ENCODE measurements at places on chromosomes 3 and 15.
A peak's percentile ranks its signal among the peaks of the same experiment; 100 is the strongest.

DNA sequence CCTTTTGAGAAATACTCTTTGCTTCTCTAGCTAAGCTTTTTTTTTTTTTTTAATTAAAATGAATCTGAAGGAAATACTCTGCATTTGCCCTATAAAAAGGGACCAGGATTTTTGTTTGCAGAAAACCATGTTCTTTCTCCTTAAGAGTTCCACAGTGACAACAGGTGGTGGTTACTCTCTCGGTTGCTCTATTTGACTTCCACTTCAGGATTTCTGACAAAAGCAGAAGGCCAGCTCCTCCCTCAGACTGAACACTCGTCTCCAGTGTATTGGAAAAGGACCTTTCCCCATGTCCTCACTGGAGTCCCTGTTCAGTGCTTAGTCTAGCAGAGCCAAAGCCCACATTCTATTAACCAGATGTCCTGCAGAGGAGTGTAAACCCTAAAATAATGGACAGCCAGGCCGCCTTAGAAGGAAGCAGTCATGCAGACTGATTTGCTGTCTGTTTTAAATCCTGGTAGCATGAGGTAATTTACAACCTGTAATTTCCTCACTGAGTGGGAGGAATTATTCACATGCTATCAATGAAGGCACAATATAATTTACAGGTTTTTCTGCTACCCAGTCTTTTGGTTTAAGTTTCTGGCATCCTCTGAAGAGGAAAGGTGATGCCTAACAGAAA, 599.3 kb downstream of the PYDC2 start:
- DNase-seq, result no peak

- peak; percentile 25 for DNase-seq
Observed at GRCh38 chr3:32781211-32781968, 36.4 kb upstream of the TRIM71 start.

GRCh38 chr3:54850484-54851018, 77.3 kb downstream of the LRTM1 start:
- no peak for DNase-seq

DNA sequence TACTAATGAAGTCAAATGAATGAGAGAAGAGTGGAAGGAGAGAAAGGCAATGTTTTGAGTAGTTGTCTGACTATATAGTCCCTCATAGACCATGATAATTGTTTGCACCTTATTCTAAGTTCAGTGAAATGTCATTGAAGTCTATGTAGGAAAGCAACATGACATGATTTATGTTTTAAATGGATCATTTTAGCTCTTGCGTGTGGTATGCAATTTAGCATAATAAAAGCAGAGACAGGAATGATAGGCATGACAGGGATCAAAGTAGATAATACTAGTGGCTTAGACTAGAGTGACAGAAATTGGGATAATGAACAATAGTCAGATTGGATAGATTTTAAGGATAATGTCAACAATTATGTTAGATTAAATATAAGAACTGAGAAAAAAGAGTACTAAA, 132.5 kb downstream of the PYDC2 start:
- no peak for DNase-seq

DNA sequence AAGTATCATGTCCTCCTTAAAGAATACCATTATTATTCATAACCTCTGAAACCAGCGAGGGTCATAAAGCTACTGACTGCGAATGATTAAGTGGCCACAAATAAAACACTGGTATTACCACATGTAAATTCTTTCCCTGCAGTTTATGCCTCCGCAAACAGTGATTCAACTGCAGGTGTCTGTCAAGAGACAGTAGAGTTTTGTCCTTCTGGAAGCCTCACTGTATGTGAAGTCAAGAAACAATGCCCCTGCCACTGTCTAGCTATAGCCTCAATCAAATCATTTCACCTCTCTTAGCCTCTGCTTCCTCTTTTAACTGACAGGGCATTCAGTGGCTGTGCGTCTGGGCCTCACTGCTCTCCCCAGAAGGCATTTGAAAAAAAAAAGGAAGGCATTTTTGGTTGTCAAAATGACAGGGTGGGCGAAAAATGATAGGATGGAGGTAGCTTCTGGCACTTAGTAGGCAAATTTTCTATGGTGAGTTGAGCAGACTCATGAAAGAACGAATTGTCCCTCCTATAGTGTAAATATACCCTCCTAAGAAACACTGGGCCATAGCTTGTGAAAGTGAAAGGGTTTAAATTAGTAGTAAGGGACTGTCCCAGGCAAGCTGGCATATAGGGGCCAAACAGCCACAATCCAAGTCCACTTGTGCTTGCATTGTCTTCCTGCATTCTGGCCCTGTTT, 66.7 kb downstream of the FILIP1L start:
- no peak for DNase-seq

GRCh38 chr3:188092648-188093047, 61.3 kb upstream of the LPP start:
- no peak for DNase-seq

- DNase-seq, result no peak
Observed at GRCh38 chr3:56025326-56025725, 442.9 kb downstream of the ERC2 start.

- no peak for DNase-seq
Observed at GRCh38 chr3:125019271-125019670, 36.5 kb downstream of the HEG1 start.

- DNase-seq, result no peak
Observed at GRCh38 chr3:143991713-143992112, 20.1 kb downstream of the DIPK2A start.

GRCh38 chr3:20442846-20443245, 256.8 kb upstream of the SGO1 start:
- no peak for DNase-seq

DNA sequence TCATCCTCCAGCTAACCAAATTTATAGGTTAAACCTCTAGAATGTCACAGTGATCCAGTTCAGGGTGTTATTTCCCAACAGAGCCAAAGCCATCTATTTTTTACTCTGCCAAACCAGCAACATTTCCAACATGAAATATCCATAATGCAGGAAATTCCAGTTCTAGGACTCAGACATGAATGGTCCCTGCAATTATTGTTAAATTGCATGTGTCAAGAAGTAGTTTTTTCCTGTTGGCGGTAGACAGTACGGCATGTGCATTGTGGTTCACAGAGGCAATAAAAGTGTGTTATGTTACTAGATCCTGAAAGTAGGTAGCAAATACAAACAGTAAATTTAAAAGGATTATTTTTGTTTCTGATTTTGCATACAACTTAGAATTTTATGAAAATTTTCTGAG, 215.7 kb upstream of the THBS1 start:
- DNase-seq, result no peak

DNA sequence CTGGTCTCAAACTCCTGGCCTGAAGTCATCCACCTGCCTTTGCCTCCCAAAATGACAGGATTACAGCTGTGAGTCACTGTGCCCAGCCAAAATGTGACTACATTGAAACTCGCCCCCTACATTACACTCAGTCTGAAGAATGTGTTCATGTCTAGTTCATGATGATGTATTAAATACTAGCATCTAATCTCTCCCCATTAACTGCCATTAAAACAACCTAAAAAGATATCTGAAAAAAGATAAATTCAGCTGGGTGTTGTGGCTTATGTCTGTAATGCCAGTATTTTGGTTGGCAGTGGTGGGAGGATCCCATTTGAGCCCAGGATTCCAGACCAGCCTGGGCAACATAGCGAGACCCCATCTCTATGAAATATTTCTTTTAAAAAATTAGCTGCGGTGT, 159.4 kb downstream of the PCCB start:
- no peak for DNase-seq

GRCh38 chr3:152885076-152885475, 50.1 kb downstream of the P2RY1 start:
- no peak for DNase-seq

GRCh38 chr15:33326908-33327307, 16.1 kb downstream of the RYR3 start:
- DNase-seq, result no peak

DNA sequence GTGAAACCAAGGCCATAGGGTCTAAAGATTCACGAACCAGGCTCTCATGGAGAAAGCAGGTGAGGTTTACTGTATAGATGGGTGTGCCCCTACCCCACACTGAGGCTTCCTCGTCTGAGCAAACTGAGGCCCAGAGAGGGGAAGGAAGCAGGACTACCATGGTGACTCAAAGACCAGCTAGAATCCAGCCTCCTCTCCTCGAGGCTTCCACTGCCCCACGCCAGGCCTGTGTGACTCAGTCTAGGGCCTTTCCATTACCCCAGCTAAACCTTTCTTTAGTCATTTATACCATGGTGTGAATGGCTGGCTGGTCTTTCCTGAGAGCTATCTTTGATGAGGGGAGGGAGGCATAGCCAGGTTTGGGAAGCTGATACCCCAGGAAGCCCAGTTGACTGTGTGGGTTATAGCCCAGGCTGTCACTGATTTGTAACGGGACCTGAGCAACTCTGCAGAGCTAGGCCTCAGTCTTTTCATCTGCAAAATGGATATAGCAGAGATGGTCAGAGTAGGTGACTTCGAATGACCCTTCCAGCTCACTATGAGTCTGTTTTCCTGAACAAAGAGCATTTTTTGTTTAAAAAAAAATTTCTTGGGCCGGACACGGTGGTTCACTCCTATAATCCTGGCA, 3.0 kb upstream of the RHO start:
- DNase-seq, result no peak

- no peak for DNase-seq
Observed at GRCh38 chr3:50156549-50157493, 1.7 kb downstream of the SEMA3F start.

DNA sequence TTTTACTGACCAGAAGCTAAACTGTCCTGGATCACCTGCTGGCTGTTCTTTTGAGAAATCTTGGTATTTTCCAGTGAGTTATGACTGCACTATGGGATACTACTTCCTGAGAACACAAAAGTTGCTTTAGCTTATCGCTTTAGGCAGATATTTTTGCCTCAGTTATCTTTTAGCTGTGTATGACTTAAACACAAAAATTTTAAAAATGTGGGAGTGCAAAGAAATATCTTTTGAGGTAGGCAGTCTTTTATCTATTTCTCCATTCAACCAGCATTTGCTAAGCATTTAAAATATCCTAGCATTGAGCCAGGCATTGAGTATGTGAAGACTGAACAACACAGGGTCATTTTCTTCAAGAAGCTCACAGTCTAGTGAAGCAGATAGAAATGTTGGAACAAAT, 981.9 kb downstream of the FHIT start:
- no peak for DNase-seq

GRCh38 chr15:88139936-88140335, 116.6 kb downstream of the NTRK3 start:
- no peak for DNase-seq

GRCh38 chr3:10469441-10470119, 35.8 kb downstream of the ATP2B2 start:
- no peak for DNase-seq

- DNase-seq, result no peak
Observed at GRCh38 chr3:64351713-64352638, 126.7 kb upstream of the PRICKLE2 start.

DNA sequence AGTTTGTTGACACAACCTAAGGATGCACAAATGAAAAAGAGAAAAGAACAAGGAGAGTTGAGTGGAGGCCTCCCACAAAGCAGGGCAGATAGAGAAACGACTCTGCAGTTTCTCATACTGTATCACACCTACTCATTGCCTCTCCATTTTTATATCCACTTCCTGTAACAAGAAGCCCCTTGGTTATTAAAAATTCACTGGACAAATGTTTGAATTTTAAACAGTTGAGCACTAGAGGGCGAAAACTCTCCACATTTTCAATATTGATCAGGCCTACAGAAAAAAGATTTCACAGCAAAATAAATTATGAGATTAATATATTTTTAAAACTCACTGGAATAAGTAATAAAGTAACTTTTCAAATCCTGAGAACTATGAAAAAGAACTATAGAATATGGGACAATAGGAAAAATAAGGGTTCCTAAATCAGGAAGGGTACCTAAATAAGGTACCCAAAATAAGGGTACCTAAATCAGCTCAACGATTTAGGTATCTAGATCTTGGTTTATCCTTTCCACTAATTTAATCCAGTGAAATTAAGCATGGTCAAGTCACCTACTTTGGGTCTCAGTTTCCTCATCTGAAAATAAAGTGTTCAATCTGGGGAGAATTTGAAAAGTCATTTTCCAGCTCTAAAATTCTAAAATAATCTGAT, 47.0 kb upstream of the PPIB start:
- no peak for DNase-seq

DNA sequence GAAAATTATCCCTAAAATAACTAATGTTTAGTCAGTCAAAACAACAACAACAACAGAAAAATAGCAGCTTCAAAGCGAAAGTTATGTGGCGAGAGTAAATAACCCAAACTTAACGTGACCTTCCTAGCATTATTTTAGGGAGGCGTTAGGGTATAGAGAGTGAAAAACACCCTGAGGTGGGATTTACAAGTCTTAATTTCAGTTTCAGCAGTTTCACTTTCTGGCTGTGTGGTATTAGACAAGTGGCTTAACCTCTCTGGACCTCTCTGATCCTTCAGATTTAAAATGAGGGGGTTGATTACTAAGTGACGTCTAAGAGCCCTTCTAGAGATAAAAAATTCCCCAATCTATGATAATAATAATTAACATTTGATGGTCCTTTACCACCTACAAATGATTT, 291.2 kb downstream of the ZBTB20 start:
- no peak for DNase-seq

DNA sequence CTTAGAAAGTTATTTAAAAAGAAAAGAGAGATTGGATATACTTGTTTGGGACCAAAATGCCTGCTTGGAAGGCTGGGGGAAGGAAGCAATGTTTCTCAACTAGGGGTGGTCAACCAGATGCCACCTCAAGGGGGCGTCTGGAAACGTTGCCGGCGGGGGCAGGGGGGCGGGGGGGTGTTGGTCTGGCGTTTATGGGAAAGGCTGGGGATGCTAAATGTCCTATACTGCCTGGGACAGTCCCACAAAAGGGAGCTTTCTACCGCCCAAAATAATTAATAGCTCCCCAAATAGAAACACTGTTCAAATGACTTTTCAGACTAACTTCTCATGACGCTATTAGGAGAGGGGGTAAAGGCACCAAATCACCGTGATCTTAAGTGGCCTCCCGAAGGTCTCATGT, 2.2 kb downstream of the POLG start:
- DNase-seq, result no peak

DNA sequence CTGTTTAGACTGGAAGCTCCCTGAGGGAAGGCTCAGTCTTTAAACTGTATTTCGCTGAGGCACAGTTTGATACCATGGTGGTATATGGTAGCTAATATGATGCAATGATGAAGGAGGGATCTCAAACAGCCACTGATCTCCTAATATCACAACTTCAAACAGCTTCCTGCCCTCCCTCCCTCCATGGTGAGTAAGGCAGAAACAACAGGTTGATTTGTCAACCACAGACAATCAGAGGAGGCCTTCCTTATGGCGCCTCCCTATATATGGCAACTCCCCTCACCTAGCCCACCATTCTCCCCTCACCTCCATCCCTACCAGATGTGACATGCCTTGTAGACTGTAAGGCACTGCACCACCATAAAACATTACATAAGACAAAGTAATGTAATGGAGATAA, 316.5 kb upstream of the ICE2 start:
- no peak for DNase-seq

- no peak for DNase-seq
Observed at GRCh38 chr15:68384451-68385239, 47.3 kb downstream of the ITGA11 start.

GRCh38 chr15:76802411-76802810, 102.7 kb downstream of the SCAPER start:
- DNase-seq, result no peak

- DNase-seq, result no peak
Observed at GRCh38 chr15:47870956-47871625, 153.8 kb downstream of the SEMA6D start.

- no peak for DNase-seq
Observed at GRCh38 chr3:194254040-194254439, 97.1 kb downstream of the CPN2 start.

GRCh38 chr3:159664006-159664405, 324.6 kb upstream of the IL12A start:
- no peak for DNase-seq

GRCh38 chr3:45381168-45381852, 7.1 kb upstream of the LARS2 start:
- no peak for DNase-seq

Measured in stimulated activated CD8-positive, alpha-beta memory T cell treated with anti-CD3 and anti-CD28 coated beads, Interleukin-2, amount 100 ng/mL, for 1 hour (primary cell).